OCI-LY7 (cell line): ENCODE measurements at places on chromosomes 5 and 9. TPM values are rescaled to one million over a fixed set of nuclear protein-coding genes. Genes with fewer than 3 reads are reported as not detected.

Gene STPG3
- total RNA-seq: 1.7 and 2.7 TPM in 2 replicates

Gene PDLIM7
- total RNA-seq: 58.0 and 78.9 TPM in 2 replicates

Gene ITGA1
- not detected in 2 replicates for total RNA-seq

Gene PCDHB16
- not detected in 2 replicates for total RNA-seq

Gene CTXN3
- total RNA-seq: not detected in 2 replicates

Gene NOP16
- 63.8 and 86.4 TPM in 2 replicates for total RNA-seq

Gene ADGRV1
- total RNA-seq: not detected in 2 replicates

Gene PPP1R26
- 0.21 and 0.52 TPM in 2 replicates for total RNA-seq

Gene SPINK6
- not detected in 2 replicates for total RNA-seq

Gene LVRN
- not detected in 2 replicates for total RNA-seq

Gene FOXD4L6
- total RNA-seq: 0.29 TPM in 1 of 2 replicates, not detected in the other

Gene SPINK4
- not detected in 2 replicates for total RNA-seq

Gene PCDHGA5
- 4.6 and 4.9 TPM in 2 replicates for total RNA-seq

Gene SH3RF2
- total RNA-seq: not detected in 2 replicates

Gene AFAP1L1
- total RNA-seq: not detected in 2 replicates

Gene YIPF5
- total RNA-seq: 23.1 and 24.3 TPM in 2 replicates

Gene IFNW1
- total RNA-seq: not detected in 2 replicates

Gene OR1Q1
- not detected in 2 replicates for total RNA-seq

Gene EFNA5
- 3.1 and 3.6 TPM in 2 replicates for total RNA-seq

Gene CDKN2B
- 3.7 and 4.7 TPM in 2 replicates for total RNA-seq

Gene ANKRD34B
- total RNA-seq: not detected in 2 replicates

Gene PCDHGA8
- 3.8 and 4.7 TPM in 2 replicates for total RNA-seq

Gene IL4
- total RNA-seq: not detected in 2 replicates

Gene F2RL2
- total RNA-seq: not detected in 2 replicates

Gene C1QTNF3
- 3.6 and 4.2 TPM in 2 replicates for total RNA-seq

Gene RIOK2
- 40.2 and 41.3 TPM in 2 replicates for total RNA-seq

Gene AHRR
- 1.4 and 2.2 TPM in 2 replicates for total RNA-seq

Gene SKP1
- total RNA-seq: 188 and 204 TPM in 2 replicates

Gene ADAMTSL1
- not detected in 2 replicates for total RNA-seq

Gene SLC36A3
- not detected in 2 replicates for total RNA-seq

Gene TAF1L
- total RNA-seq: 0.06 TPM in 1 of 2 replicates, not detected in the other
